Dorsolateral prefrontal cortex (tissue), 122 donors: ENCODE measurements at places on chromosomes 2 and 18. TPM values are rescaled to one million over a fixed set of nuclear protein-coding genes. Genes with fewer than 3 reads are reported as not detected.

CNTNAP5 gene
- total RNA-seq: 67.3 TPM

LOXHD1 gene
- 2.8 TPM for total RNA-seq

PFN4 gene
- not detected for total RNA-seq

ANKRD44 gene
- total RNA-seq: 34.7 TPM

C2orf72 gene
- 62.4 TPM for total RNA-seq

NEMP2 gene
- total RNA-seq: 3.4 TPM

CSRNP3 gene
- 93.0 TPM for total RNA-seq

CCDC85A gene
- total RNA-seq: 36.4 TPM

SCN9A gene
- total RNA-seq: 6.4 TPM

TPO gene
- not detected for total RNA-seq

CHPF gene
- 31.3 TPM for total RNA-seq

ACAA2 gene
- 32.6 TPM for total RNA-seq

RGPD3 gene
- 1.3 TPM for total RNA-seq

ACYP2 gene
- 69.5 TPM for total RNA-seq

SCN3A gene
- 42.3 TPM for total RNA-seq

DPYSL5 gene
- 30.4 TPM for total RNA-seq

SPATA3 gene
- not detected for total RNA-seq

DYNAP gene
- not detected for total RNA-seq

IL36RN gene
- not detected for total RNA-seq
